ENCODE measurements at places on chromosomes 6 and 20.
A peak's percentile ranks its signal among the peaks of the same experiment; 100 is the strongest.

- H3K27me3 ChIP-seq: peaks cover 9% of the 10 kb centered on the region
- no peak overlapping the region for H3K27ac ChIP-seq
- no peaks in the 10 kb centered on the region for H3K36me3 ChIP-seq
- no peak for DNase-seq
- no peak overlapping the region for H3K4me3 ChIP-seq
These were observed 6.0 kb downstream of the STMND1 start for GRCh38 chr6:17107863-17108262.

- no peaks in the 10 kb centered on the region for H3K4me1 ChIP-seq
- no peaks in the 10 kb centered on the region for H3K36me3 ChIP-seq
- H3K27ac ChIP-seq: no peak overlapping the region
- H3K27me3 ChIP-seq: no peaks in the 10 kb centered on the region
- no peak overlapping the region for H3K4me3 ChIP-seq
These were observed 129.7 kb downstream of the SLC22A3 start for GRCh38 chr6:160477901-160478300.

DNA sequence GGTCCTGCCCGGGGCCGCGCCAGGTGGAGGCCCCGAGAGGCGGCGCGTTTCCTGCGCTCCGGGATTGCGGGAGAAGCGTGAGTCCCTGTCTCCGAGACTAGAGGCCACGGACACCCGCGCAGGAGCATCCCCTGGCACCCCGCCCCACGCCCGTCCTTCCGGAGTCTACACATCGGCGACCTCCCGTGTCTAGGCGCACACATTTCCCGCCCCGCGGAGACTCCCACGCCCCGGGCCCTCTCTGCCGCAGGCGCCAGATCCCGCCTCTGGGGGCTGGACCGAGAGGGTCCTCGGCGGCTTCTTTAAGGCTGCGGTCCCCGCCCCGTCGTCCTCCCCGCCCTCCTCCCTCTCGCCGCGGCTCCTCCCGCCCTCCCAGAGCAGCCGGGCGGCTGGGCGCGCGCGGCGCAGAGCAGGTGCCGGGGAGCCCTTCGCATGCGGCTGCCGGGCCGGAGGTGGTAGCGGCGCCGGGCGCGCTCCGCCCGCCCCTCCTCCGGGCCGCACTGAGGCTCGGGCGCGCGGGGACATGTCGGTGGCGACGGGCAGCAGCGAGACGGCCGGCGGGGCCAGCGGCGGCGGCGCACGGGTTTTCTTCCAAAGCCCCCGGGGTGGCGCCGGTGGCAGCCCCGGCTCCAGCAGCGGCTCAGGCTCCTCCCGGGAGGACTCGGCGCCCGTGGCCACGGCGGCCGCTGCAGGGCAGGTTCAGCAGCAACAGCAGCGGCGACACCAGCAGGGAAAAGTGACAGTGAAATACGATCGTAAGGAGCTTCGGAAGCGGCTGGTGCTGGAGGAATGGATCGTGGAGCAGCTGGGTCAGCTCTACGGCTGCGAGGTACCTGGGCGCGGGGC lies at the start of gene PPP1R14C:
Gene PPP1R14C (plus strand): TSS at position 375 of the 846 bp plus-strand sequence. CDS start 149 bp downstream, at position 524.
- H3K4me3 ChIP-seq: peak within 1 kb of the TSS; percentile 62
- no peaks in the 10 kb centered on the region for H3K36me3 ChIP-seq
- peaks cover 10% of the 10 kb centered on the region for H3K4me1 ChIP-seq
- DNase-seq: no peak

DNA sequence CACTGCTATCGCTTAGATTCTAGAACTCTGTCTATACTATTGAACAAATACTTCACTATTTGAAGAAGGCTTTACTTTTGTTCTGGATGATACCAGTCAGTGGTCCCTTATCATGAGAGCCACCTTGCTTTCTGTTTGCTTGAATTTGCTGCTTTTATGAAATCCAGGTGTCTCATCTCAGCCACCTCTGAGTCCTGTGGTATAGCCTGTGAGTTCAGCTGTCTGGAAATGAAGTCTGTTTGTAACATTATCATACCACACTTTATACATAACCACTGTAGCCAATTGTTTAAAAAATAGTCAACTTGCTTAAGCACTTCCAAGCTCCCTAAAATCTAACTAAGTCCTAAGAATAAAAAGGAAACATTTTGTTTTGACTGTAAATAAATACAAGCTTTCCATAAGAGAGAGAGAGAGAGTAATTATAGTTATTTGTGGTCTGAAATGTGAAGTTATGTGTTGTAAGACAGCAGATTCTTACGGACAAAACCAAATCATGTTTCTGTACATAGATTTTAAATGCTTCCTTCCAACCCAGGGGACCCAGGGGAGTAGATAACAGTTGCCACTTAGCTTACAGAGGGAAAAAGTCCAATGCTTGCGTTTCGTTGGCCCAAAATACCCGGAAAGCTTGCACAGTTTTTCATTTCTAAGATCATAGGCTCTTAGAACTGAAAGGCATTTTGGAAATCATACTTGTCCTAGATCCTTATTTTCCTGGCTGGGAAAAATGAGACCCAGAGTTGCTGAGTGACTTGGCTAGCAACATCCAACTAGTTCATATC lies 1107.8 kb upstream of the FLRT3 start:
- H3K36me3 ChIP-seq: no peaks in the 10 kb centered on the region
- DNase-seq: no peak
- H3K4me1 ChIP-seq: peaks cover 32% of the 10 kb centered on the region
- H3K27ac ChIP-seq: no peak overlapping the region

- H3K4me3 ChIP-seq: no peak overlapping the region
- H3K4me1 ChIP-seq: no peaks in the 10 kb centered on the region
- H3K27ac ChIP-seq: no peak overlapping the region
- no peaks in the 10 kb centered on the region for H3K27me3 ChIP-seq
These were observed 64.7 kb downstream of the SASH1 start for GRCh38 chr6:148407372-148407771.

DNA sequence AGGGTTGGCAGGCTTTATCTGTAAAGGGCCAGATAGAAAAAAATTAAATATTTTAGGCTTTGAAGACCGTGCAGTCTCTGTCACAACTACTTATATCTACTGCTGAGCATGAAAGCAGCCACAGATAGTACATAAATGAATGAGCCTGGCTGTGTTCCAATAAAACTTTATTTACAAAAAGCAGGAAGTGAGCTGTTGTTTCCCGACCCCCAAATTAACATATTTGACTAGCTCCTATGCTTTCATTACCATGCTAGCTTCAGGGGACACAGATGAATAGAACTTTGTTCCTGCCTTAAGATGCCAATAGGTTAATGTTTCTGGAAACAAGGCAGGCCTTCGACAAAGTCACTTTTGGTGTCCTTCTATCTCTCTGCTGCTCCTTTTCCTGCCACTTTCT lies 1058.0 kb upstream of the FLRT3 start:
- H3K36me3 ChIP-seq: no peaks in the 10 kb centered on the region
- H3K27me3 ChIP-seq: no peaks in the 10 kb centered on the region
- peaks cover 5% of the 10 kb centered on the region for H3K4me1 ChIP-seq
- DNase-seq: no peak

GRCh38 chr6:105569706-105570105 lies 166.8 kb upstream of the PREP start:
- H3K4me1 ChIP-seq: peaks cover 9% of the 10 kb centered on the region
- H3K27ac ChIP-seq: no peak overlapping the region
- no peak for DNase-seq
- H3K4me3 ChIP-seq: no peak overlapping the region

DNA sequence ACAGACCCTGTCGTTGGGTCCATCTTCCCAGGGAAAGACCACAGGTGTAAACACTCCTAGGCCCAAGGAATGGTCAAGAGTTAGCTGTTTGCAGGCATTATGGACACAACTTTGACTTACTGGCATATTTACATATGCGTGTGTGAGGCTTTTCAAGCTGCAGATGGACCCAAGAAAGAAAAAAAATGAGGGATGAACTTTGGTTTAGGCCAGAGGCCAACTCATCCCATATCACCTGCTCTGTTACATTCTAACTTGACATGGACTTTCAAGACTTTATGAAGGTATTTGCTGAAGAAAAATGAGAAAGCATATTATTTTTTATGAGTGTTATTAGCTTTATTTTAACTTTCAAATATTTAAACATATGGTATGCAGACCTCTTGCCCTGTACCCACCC lies 6.9 kb downstream of the COL19A1 start:
- no peak overlapping the region for H3K4me3 ChIP-seq
- no peaks in the 10 kb centered on the region for H3K36me3 ChIP-seq
- no peaks in the 10 kb centered on the region for H3K4me1 ChIP-seq
- no peak for DNase-seq

DNA sequence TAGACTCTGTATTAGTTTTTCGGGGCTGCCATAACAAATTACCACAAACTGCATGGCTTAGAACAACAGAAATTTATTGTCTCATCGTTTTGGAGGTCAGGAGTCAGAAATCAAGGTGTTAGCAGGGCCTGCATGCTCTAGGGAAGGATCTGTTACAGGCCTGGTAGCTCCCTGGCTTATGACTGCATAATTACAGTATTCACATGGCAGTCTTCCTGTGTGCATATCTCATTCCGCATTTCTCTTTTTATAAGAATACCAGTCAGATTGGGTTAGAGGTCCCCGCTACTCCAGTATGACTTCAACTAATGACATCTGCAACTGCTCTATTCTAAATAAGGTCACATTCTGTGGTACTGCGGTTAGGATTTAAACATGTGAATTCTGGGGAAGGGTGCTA lies 59.3 kb upstream of the SLC2A12 start:
- no peaks in the 10 kb centered on the region for H3K36me3 ChIP-seq
- H3K27ac ChIP-seq: no peak overlapping the region
- DNase-seq: no peak

DNA sequence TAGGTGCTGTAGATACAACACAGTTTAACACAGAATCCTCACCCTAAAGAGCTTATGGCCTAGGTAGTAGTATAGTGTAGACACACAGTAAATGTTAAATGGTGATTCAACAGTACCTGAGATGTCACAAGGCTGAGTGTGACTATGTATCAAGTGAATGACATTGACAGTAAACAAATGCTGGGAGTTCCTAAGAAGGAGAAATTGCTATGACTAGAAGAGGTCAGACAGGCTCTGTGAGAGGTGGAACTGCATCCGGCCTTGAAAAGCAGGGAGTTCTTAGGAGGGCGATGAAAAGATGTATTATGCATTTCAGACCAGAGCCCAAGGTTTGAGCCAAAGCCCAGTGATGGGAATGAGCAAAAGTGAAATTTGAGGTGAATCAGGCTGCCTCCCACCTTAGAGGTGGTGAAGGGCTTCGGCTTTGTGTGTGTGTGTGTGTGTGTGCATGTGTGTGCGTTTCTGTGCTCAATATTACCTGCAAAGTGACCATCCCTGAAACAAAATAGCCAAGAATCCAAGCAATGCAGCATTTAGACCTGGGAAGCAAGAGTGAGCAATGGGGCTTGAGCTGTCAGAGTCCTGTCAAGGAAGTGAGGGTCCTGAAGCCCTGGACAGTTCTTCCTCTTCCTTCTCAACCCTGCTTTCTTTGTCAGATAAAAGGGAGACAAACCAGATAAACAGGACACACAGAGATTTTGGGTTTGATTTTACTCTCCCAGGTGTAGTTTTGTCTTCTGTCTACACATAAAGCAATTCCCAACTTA lies 32.3 kb upstream of the CITED2 start:
- no peaks in the 10 kb centered on the region for H3K36me3 ChIP-seq
- H3K4me1 ChIP-seq: peaks cover 31% of the 10 kb centered on the region
- DNase-seq: no peak
- peak overlapping the region; percentile 30 for H3K27ac ChIP-seq

DNA sequence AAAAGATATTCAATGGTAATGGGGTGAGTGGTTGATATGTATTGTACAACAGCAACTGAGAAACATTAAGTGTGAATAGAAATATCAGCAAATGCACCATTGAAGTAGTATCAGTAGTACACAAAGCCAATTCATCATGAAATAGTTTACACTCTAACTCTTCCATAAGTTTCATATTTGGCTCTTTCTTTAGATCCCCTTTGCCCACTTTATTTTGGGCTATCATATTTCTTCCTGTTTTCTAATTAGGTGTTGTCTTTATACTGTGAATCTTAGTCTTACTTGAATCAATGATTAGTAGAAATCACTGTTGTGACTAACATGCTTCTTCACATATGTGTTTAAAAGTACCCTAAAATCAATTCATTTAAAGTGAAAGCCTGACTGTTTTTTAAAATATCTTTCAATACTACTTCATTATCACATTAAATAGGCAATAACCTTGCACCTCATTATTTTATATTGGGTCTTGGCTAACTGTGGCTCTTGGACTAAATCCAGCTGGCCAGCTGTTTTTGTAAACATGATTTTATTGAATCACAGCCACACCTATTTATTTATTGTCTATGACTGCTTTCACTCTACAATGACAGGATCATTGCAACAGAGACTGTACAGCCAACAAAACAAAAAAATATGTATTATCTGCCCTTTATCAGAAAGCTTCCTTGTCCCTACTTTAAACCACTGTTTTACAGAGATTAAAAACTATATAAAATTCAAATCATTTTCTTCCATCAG lies 38.9 kb downstream of the EYS start:
- DNase-seq: no peak
- H3K27me3 ChIP-seq: no peaks in the 10 kb centered on the region
- peaks cover 6% of the 10 kb centered on the region for H3K36me3 ChIP-seq
- H3K27ac ChIP-seq: no peak overlapping the region

DNA sequence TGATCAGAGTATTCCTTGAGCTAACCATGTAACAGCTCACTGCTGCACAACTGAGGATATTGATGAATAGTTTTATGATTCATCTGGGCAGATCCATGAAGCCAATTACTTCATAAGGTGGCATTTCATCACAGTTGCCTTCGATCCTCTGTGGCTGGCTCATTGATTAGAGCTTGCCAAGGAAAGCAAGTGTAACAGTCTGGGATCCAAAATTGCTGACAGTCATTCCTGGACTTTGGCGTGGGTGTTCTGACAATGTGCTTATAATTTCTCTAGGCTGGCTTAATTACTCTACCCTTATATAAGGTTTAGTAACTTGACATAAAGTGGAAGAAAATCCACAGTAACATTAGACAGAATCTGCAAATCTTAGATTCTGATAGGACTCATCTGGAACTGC lies 551.3 kb upstream of the CDH4 start:
- H3K4me1 ChIP-seq: no peaks in the 10 kb centered on the region
- no peak overlapping the region for H3K4me3 ChIP-seq
- no peaks in the 10 kb centered on the region for H3K36me3 ChIP-seq
- DNase-seq: no peak
- peaks cover 2% of the 10 kb centered on the region for H3K27me3 ChIP-seq

DNA sequence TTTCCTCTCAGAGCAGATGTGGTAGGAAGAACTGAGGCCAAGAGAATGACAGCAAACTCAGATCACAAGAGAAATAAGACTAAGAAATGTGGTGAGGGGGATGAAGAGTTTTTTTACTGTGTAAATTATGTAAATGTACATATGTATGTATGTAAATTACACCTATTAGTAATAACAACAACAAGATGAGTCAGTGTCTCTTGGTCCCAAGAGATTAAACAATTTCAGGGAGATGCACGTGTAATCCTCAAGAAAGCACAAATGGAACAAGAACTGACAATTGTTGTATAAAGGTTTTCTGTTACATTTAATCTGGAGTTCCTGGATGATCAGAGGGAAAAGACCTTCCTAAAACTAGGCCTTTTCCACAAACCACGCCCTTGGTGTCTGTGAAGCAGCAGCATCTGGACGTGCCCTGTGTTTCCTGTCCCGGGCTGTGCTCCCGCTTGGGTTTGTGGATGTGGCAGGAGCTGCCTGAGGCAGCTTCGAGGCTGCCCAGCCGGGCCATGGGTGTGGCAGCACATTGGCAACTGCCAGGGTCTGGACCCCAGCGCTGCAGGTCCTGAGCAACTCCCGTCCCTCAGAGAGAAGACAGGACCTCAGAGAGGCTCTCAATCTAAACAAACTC lies 994 bp downstream of the CLDN20 start:
- H3K4me1 ChIP-seq: peaks cover 13% of the 10 kb centered on the region
- no peak for DNase-seq
- no peak overlapping the region for H3K4me3 ChIP-seq
- H3K27me3 ChIP-seq: no peaks in the 10 kb centered on the region
